Activated T-helper 1 cell treated with anti-CD3 and anti-CD28 coated beads, Interleukin-12 subunit alpha, Interleukin-12 subunit beta, Interleukin-2, Interleukin-4 antibody, amounts not matched to agents 30 ng/mL and 10 ng/mL and 1 ng/mL, durations not matched to agents 14 hours and 24 hours and 36 hours (primary cell): ENCODE measurements at places on chromosomes 2 and 18.

DNA sequence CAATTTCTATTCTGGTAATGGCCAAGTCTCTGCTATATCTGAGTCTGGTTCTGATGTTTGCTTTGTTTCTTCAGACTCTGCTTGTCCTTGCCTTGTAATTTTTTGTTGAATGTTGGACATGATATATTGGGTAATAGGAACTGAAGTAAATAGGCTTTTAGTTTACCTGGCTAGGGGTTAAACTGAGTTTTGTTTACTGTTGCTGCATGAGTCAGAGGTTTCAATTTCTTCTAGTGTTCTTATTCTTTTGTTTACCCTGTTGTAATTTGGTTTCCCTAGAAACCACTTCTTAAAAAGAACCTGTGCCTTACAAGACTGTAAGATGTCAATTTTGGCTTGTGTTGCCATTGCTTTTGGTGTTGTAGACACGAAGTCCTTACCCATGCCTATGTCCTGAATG lies 285.0 kb upstream of the KCNH7 start:
- no peak for DNase-seq

GRCh38 chr2:145765874-145766273 lies 1246.0 kb upstream of the ZEB2 start:
- no peak for DNase-seq

- no peak for DNase-seq
Measured at GRCh38 chr2:206840999-206841398, 75.6 kb downstream of the FASTKD2 start.

- DNase-seq: peak; percentile 60
Measured at GRCh38 chr2:43226955-43227829, 786 bp upstream of the ZFP36L2 start.

DNA sequence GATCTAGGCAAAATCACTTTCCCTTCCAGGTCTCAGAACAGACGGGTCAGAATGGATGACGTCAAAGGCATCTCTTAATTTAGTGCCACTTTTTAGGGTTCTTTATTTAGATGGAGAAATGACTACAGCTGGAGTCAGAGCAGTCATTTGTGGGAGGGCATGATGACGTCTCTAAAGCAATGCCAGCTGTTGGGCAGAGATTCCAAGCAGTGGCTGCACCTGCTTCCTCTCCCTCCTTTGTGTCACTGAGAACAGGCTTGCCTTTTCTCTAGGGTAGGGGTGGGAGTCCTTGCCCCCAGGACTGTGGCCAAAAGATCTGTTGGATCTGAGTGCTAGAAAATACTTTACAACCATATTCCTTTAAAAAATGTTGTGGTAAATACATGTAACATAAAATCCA lies 28.7 kb upstream of the SKOR2 start:
- no peak for DNase-seq

- DNase-seq: no peak
Measured at GRCh38 chr2:239949537-239949936, 75.6 kb downstream of the NDUFA10 start.

- no peak for DNase-seq
Measured at GRCh38 chr2:193276988-193277387, 1082.3 kb upstream of the TMEFF2 start.

DNA sequence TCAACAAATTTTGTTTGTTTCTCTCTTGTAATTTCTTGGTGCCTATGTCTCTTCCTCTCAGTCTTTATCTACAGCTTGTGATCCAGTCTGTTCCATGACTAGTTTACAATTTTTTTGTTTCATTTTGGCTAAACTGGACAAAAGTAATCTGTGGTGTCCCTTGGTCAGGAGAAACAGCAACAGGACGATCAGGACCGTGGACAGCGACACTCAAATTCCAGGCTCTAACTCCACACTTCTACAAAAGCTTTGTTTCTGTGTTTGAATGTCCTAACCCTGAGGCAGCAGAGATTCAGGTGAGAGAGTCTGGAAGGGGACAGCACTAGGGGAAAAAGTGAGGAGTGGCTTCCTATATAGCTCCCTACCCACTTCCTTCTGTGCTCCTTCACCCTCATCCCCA lies 593.3 kb upstream of the FANCL start:
- no peak for DNase-seq

DNA sequence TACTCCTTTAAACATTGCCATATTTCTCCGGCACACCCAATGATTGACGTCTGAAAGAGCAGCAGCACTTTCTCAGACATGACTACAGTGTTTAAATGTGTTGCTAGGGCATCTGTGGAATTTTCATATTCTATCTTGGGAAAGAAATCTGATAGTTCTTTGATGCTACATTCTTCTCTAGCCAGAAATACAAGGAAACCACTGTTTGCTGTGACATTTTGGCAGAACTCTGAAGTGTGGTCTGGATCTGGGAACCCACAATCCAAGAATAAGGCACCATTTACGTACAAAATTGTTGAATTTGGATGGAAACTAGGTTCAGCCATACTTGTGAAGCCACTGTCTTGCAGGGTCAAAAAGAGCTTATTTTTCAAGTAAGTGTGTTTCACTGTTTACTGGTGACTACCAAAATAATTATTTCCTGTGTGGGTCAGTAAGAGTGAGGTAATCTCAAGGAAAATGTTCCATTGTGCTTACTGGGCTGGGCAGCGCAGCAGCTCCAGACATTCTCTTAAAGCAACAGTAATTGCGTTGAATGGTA lies 21.3 kb upstream of the CD28 start:
- no peak for DNase-seq

GRCh38 chr2:138500592-138501424 lies 762 bp upstream of the SPOPL start:
- DNase-seq: no peak
